ENCODE measurements at places on chromosomes 5 and 9.

GRCh38 chr5:3277590-3278196 lies 317.9 kb upstream of the IRX1 start:
- DNase-seq, result no peak

DNA sequence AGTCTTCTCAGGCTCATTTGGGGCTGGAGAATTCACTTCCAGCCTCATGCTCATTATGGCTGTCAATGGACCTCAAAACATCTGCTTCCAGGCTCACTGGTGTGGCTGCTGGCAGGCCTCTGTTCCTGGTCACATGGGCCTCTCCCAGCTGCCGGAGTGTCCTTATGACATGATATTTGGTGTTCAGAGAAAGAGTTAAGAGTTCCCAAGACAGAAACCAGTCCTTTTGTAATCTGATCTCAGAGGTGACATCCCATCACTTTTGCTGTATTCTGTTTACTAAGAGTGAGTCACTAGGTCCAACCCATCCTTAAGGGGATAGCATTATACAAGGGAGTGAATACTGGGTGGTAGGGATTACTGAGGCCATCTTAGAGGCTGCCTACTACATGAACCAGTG lies 104.6 kb downstream of the CACNA1B start:
- no peak for DNase-seq

- DNase-seq, result peak; percentile 83
Measured at GRCh38 chr5:43484106-43484849, 613 bp upstream of the TMEM267 start.

DNA sequence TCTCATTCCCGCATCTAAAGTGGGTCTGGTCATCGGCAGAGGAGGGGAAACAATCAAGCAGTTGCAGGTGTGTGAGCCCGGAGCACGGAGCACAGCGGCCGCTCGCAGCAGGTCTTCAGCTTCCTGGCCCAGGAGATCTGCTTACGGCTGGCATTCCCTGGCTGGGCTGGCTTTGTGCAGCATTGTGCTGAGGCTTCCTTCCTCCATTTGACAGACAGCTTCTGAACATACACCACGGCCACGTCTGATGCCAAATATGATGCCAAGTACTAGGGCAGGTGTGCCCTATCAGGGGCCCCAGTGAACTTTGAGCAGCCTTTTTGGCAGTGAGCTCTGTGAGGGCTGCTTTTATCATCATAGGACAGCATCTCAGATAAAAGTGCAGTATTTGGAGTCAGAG lies 37.1 kb downstream of the FUBP3 start:
- DNase-seq, result no peak

- DNase-seq, result no peak
Measured at GRCh38 chr9:16131264-16131663, 578.4 kb downstream of the CCDC171 start.

Data from nephron progenitor cell (in vitro differentiated cells).